Natural killer cell (primary cell): ENCODE measurements at places on chromosomes 6 and 20. TPM values are rescaled to one million over a fixed set of nuclear protein-coding genes. Genes with fewer than 3 reads are reported as not detected.

SUMO4 gene
- total RNA-seq: 5.3 TPM

THBS2 gene
- total RNA-seq: not detected

PTCRA gene
- total RNA-seq: 4.7 TPM

FAM184A gene
- 0.20 TPM for total RNA-seq

HLA-DRB5 gene
- total RNA-seq: 25.6 TPM

C2 gene
- total RNA-seq: 1.0 TPM

DUSP15 gene
- total RNA-seq: not detected

AFG1L gene
- total RNA-seq: 5.2 TPM

WFDC6 gene
- not detected for total RNA-seq

LGSN gene
- total RNA-seq: not detected

OPRL1 gene
- total RNA-seq: 2.2 TPM

RING1 gene
- 40.3 TPM for total RNA-seq

SEL1L2 gene
- not detected for total RNA-seq

TRIM31 gene
- not detected for total RNA-seq

TMC2 gene
- 1.3 TPM for total RNA-seq

OR2H2 gene
- not detected for total RNA-seq
